Pulmonary artery endothelial cell (primary cell): ENCODE measurements at places on chromosomes 12 and 14.

- DNase-seq = no peak
Observed at GRCh38 chr12:92337128-92337527, 191.5 kb upstream of the BTG1 start.

GRCh38 chr12:101841069-101841468 is 10.3 kb upstream of the GNPTAB start:
- DNase-seq = no peak

GRCh38 chr12:30970559-30971197 is 44.1 kb downstream of the TSPAN11 start:
- DNase-seq = no peak

- no peak for DNase-seq
Observed at GRCh38 chr12:128268379-128268995, 1.5 kb downstream of the TMEM132C start.

DNA sequence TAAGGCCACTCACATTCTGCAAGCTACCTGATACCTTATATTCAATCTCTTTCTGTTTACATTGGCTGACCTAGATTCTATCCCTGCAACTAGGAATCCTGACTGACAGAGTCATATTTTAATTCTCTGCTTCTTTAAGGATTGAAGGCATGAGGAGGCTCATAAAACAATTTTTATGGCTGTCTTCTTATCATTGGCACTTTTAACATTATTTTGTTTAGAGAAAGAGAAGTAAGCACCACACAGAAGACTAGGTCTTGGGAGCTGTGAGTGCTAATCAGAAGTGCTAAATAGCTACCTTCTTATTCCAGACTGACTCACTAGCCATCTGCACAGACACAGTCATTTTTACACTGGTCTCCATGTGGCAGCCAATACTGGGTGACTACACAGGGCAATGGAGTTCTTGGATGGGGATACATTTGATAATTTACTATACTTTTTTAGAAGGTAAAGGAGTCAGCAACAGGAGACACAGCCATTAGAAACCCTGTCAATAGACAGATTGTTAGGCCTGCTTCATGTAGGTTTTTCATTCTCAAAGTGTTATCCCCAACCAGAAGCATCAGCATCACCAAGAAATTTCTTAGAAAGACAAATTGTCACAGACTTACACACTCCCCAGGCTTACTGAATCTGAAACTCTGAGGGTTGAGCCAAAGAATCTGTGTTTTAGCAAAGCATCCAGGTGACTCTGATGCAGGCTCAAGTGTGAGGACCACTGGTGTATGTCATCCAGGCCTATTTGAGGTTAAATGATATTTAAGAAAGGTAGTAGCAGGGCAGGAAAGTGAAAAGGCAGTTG is 214.1 kb downstream of the DUSP6 start:
- DNase-seq = no peak

- no peak for DNase-seq
Observed at GRCh38 chr14:99724196-99724891, 40.2 kb downstream of the CYP46A1 start.

DNA sequence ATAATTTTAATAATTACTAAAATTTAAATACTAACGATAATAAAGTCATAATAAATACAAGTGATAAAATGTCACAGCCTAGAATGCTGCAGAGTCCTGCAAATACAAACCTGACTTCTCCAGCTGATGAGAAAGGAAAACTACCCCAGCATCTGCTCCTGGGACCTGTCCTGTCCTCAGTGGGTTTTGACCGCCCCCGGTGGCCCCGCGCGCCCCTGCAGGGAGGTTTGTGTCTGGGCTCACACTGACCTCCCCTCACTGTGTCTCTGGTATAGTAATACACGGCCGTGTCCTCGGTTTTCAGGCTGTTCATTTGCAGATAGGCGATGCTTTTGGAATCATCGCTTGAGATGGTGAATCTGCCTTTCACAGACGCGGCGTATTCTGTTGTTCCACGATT is 1139.4 kb downstream of the TMEM121 start:
- DNase-seq = no peak

GRCh38 chr14:74737753-74738325 is 24.9 kb downstream of the FCF1 start:
- no peak for DNase-seq
